Stimulated activated CD8-positive, alpha-beta memory T cell treated with anti-CD3 and anti-CD28 coated beads, Interleukin-15, amount 100 ng/mL, for 1 hour (primary cell): ENCODE measurements at places on chromosomes 3 and 15.

DNA sequence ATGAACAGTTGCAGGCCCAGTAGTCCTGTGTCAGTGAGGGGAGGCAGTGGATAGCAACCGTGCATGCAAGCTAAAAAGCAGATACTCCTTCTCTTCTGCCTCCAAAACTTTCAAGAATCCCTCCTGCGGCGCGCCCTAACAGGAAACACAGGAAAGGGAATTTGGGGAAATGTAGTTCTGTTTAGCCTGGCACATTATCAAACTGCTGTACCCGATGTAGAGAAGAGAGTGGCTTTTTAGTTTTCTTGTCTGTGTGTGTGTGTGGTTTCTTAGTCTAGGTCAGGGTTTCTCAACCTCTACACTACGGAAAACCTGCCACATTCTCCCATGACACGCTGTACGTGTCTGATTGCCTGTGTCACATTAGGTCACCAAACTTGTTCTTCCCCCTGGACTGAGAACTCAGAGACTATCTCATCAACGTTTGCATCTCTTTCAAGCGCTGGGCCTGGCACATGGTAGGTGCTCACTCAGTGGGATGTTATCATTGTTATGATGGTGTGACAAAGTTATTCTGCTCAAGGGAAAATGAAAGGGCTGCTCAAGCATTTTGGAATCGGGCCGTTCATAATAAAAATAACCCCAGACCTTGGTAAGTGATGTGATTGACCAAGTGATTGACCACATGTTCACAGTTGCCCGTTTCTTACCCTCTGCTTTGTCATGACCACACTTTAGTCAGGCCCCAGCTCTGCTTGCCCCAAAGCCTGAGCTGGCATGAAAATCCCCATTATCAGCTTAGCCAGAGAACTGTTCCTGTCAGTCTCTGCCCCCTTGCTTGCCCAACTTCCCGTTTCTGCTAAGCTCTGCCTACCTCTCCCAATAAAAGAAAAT lies 33.2 kb downstream of the TM4SF4 start:
- DNase-seq, result no peak

DNA sequence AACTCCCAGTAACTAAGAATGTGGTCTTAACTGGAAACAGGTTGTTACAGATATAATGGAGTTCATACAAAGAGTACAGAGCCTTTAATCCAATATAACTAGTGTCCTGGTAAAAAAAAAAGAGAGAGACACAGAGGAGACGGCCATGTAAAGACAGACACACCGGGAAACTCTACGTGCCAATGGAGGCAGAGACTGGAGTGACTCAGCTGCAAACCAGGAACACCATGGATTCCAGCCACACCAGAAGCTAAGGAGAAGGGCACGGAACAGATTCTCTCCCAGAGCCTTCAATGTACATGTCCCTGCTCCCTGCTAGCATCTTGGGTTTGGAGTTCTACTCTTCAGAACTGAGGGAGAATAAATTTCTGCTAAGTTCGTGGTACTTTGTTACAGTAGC lies 4.5 kb downstream of the RNF168 start:
- no peak for DNase-seq

DNA sequence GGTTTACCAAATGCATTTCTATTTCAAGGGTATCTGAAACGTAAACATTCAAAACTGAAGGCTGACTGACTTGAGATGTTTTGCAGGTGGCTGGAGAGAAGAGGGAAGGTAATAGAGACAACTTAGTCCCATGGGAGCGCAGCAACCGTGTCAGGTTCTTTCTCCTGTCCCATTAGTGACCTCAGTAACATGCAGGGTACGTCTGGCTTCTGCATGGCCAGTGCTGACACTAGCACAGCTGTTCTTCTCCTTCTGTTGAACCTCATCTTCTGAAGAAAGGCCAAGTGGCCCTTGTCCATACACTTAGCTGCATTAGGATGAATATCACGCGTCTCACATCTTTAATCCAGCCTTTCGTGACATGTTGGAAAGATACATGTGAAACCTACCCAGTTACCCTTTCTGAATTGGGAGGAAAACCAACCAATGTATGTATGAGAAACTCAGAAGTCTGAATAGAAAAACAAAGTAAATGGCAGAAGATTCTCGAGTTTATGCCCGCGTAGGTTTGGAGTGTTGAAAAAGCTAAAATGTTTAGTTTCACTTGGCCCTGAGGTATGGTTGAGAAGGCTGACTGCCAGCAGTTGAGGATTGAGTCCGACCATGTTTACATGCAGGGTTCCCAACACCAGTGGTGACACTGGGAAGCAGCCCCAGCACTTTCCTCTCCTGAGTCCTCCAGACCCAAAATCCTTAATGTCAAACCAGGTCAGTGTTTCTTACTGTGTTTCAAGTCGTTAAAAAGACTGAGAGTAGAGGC lies 10.3 kb downstream of the NCBP2 start:
- DNase-seq, result no peak

DNA sequence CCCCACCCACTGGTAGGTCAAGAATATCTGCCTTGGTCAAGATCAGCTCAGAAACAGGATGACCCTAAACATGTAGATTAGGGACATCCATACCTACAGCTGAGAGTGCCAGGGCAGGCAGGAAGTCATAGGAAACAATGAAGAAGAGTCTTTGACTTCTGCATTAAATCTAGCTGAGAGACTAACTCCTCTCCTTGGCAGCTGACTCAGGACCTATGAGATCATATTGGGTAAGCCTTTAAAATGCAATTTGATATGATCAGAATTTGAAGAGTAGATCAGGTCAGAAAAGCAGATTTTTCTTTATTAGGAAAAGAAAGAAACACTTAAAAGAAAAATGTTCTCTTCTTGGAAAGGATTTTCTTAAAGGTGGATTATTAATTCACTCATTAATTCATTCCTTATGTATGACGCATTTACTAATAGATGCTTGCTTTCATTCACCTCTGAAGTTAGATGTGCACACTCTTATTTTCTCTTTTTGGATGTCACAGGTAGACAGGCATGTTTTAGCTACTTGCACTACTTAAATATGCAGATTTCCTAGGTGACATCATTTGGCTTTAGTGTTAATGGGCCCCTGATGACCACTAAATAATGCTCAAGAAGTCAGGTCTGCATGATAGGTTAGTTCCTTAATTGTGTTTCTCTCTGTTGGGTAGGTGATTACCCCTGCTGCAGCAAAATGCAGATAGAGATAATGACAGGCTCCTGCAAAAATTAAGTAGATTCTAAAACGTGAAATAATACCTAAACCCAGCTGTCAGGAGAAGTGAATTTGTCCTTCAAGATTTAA lies 35.7 kb upstream of the GSK3B start:
- DNase-seq, result no peak

DNA sequence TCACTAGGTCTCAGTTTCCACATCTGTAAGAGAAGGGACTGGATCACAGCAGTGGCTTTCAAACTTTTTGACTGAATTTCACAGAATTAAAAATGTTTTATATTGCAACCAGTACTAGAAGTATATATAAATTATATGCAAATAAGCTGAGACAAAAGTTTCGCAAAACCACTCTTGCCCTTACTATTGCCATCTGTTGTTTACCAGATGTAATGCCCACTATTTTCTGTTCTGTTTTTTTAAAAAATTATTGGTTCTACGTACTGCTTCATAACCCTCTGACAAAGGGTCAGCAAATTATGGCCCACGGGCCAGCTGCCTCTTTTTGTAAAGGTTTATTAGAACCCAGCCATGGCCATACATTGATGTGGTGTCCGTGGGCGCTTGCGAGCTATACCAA lies 44.8 kb downstream of the PDIA5 start:
- no peak for DNase-seq

- no peak for DNase-seq
Observed at GRCh38 chr15:33135355-33135781, 59.1 kb downstream of the FMN1 start.

GRCh38 chr3:83890039-83890762 lies 1068.6 kb upstream of the CADM2 start:
- no peak for DNase-seq

DNA sequence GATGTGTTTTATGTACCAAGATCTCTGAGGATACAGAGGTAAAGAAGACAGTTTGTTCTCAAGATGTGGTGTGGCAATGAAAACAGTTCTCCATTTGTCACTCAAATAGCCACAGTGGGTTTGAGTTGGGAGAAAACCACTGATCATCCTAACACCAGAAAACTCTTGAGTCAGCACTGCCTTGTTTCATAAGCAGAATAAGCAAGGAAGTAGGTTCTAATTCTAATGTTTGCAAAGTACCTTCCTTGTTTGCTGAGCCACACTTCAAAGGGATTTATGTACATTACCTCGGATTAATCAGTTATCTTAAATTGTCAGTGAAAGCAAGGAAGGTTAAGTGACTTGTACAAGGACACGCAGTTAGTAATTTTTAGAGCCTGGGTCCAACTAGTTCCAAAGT lies 107.8 kb upstream of the BOC start:
- DNase-seq, result no peak

GRCh38 chr15:35986191-35986721 lies 440.3 kb upstream of the DPH6 start:
- no peak for DNase-seq

GRCh38 chr3:38152609-38153008 lies 12.7 kb upstream of the OXSR1 start:
- no peak for DNase-seq

DNA sequence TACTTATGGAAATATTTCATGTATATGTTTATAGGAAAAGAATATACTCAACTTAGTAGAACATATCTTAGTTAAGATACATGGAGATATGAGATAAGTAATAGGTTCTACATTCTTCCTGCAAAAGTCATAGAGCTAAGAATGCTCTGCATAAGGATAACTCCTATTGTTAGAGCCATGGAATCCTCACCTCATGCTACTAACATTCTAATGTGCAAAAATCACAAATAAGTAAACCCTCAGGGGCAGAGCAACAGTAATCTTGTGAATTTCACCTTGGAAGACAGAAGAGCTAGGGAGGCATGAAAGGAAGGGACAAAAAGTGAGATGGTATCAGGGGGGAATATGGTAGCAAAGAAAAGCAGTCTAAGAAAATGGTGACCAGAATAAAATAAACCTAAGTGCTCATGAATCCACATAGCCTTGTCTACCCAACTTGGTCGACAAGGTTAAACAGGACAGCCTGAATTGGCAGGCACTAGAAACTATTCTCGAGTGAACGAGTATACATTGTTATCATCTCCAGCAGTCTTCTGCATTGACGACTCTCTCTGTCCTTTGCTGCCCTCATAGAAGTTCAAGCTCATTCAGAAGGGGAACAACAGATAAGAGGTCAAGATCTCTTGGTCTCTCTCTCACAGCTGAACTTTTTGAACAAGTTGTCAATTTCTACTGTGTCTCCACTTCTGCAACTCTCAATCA lies 52.8 kb downstream of the XRN1 start:
- no peak for DNase-seq

DNA sequence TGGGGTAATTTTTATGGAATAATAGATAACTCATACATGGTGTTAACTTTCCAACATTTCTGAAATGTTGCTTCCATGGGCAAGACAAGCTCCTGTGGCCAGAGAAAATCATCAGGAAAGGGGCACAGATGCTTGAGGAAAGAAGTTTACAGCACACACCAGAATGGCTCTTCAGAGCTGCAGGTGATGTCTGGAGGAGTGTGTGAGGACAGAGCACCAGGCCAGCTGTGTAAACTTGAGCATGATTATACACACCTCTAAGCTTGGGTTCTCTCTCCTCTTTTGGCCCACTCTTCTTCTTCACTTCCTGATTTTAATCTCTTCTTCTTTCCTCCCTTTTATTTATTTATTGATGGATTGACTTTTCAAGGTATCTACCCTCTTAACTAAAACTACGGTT lies 676.0 kb downstream of the GRM7 start:
- DNase-seq, result no peak

DNA sequence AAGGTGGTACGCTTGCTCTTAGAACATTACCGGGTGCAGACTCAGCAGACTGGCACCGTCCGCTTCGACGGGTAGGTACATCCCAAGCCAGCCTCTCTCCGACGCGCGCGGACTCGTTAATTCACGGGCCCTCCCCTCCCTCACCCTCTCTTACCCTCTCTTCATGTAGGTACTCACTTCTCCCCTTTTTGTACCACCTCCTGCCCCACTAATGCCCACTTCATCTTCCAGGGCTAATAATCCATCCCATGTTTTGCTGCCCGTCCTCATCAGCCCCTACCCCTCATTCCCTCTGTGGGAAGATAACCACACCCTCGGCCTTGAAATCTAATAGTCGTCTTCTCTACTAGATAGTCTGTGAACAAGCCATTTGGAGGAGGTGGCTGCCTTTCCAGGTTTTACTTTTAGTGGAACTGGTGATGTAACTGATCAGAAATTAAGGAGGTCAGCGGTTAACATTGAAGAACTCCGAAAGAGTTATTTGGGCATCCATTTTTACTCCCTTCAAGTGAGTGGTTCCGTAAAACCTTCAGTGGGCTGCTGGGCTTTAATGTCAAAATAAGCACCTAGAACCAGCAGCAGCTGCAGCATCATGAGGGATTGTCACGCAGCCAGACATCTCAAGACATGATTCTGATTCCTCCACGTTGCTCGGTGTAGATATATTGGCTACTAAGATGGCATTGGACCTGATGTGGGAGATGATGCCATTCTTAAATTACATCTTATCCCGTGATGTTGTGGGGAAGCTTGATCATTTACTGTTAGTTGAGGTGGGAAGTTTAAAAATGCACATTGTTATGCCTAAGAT lies 1.3 kb downstream of the FEM1B start:
- no peak for DNase-seq

GRCh38 chr15:92662762-92663161 lies 7.2 kb upstream of the FAM174B start:
- no peak for DNase-seq

DNA sequence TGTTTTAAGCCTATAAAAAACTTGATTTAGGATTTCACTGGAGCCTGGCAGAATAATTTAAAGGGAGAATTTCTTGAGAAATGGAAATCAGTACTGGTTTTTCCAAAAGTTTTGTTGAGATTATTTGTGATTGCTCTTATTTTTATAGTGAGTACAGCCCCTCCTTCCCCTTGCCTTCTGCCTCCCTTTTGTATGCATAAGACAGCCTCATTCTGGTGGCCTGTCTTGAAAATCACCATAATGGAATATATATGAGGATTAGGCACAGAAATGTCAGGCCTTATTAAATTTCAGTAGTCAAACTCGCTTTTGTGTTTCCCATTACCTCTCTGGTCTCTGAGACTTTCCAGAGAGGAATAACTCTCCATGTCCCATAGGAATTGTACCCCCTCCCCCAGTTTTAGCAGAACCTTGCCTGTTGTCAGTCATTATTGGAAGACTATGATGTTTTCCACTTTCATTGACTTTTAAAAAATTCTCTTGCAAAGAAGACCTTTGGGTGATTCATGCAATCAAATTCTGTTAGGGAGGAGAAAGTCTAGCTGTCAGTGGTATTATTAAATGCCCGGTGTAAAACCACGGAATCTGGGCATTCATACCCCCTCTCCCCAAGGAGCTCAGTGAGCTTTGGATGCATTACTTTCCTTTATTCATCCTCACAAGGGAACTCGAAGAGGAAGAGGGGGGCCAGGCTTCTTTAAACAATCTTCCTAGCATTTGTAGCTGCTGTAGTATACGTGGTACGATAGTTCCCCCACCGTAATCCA lies 171.6 kb upstream of the TSC22D2 start:
- no peak for DNase-seq
